ENCODE measurements at places on chromosomes 5 and 9.

- DNase-seq = no peak
Observed at GRCh38 chr5:132491368-132492364, 1.1 kb upstream of the IRF1 start.

DNA sequence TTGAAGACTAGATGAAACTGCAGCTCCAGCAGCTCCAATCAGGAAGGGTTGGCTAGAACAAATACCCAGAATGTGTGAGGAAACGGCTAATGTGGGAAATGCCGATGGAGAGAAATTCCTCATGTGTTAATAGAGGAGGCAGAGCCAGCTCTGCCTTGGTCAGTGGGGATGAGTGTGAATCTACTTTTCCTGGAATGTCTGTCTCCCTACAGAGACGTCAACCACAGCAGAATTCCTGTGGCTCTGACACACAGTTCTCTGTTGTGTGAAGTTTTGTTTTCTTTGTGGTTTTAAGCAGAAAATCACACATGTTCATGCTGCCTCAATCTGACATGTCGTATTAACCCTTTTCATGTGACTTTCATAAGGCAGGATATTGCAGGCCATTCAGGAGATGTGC is 476.6 kb upstream of the WWC1 start:
- no peak for DNase-seq

DNA sequence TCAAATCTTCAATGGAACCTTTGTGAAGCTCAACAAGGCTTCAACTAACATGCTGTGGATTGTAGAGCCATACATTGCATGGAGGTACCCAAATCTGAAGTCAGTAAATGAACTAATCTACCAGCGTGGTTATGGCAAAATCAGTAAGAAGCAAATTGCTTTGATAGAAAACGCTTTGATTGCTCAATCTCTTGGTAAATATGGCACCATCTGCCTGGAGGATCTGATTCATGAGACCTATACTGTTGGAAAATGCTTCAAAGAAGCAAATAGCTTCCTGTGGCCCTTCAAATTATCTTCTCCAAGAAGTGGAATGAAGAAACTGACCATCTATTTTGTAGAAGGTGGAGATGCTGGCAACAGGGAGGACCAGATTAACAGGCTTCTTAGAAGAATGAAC is 54.7 kb upstream of the TTC39B start:
- no peak for DNase-seq

GRCh38 chr5:10647640-10648039 is 83.8 kb downstream of the ANKRD33B start:
- DNase-seq = no peak

- DNase-seq = no peak
Observed at GRCh38 chr9:124741662-124742061, 29.4 kb downstream of the NR6A1 start.

DNA sequence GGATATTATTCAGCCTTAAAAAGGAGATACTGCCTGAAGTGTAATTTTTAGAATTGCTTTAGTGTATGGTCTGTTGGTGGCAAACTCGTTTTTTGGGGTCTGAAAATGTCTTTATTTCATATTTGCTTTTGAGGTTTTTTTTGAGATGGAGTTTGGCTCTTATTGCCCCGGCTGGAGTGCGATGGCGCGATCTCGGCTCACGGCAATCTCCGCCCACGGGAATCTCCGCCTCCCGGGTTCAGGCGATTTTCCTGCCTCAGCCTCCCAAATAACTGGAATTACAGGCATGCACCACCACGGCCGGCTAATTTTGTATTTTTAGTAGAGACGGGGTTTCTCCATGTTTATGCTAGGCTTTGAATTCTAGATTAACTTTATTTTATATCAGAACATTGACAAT is 20.2 kb upstream of the PCDHB1 start:
- DNase-seq = no peak
